ENCODE measurements at places on chromosomes 16 and 17.

GRCh38 chr16:30369091-30369937 lies 980 bp downstream of the TBC1D10B start:
- DNase-seq = peak; percentile 49

GRCh38 chr17:10048629-10049350 lies 143.7 kb upstream of the RCVRN start:
- DNase-seq = no peak

DNA sequence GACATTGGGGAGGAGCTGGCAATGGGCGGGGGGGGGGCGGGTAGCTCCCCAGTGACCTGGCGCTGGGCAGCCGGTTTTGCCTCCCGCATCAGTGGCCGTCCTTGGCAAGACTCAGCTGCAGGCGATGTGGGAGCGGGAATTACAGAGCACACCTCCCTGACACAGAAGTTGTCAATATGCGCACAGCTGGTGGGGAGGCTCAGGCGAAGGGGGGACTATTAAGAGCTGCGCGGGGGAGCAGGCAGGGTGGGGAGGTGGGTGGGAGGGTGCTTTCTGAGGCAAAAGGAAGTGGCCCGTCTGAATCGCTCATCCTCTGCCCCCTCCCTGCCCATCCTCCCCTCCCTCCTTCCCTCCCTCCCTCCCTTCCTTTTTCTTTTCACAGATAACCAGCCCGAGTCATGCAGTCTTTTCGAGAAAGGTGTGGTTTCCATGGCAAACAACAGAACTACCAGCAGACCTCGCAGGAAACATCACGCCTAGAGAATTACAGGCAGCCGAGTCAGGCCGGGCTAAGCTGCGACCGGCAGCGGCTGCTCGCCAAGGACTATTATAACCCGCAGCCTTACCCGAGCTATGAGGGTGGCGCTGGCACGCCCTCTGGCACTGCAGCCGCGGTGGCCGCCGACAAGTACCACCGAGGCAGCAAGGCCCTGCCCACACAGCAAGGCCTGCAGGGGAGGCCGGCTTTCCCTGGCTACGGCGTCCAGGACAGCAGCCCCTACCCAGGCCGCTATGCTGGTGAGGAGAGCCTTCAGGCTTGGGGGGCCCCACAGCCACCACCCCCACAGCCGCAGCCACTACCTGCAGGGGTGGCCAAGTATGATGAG lies 44.0 kb downstream of the SREBF1 start:
- no peak for DNase-seq

DNA sequence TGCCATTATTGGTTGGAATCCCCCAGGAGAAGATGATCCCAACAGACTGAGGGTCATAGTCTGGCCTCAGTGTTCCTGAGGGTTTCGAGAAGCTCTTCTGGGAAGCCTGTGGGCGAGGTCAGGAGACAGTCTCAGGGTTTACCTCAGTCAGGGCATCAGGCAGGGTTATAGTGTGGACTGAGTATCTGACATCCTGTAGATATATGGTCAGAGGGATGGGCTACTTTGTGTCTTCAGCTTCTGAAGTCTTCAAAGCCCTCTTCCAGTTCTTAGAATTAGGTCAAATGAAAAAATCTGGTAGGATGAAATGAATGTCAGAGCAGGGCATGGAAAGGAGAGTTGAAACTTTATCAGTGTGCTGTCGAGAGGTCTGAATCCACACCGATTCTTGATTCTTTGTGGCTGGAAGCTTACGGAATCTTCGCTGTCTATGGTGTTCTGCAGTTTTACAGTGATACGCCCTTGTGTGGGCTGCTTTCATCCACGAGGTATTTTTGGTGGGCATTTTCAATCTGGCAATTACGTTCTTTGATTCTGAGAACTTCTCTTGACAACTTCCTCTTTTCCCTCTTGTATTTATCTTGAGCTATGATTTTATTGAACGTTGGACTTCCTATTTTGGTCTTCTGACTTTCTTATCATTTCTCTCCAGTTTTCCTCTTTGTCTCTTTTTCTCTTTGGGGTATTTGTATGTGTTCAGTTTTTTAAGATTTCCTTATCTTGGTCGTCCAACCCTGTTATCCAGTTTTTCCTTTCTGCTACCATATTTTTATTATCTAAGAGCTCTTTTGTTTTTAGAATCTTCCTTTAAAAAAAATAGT lies 30.4 kb downstream of the BPTF start:
- no peak for DNase-seq

DNA sequence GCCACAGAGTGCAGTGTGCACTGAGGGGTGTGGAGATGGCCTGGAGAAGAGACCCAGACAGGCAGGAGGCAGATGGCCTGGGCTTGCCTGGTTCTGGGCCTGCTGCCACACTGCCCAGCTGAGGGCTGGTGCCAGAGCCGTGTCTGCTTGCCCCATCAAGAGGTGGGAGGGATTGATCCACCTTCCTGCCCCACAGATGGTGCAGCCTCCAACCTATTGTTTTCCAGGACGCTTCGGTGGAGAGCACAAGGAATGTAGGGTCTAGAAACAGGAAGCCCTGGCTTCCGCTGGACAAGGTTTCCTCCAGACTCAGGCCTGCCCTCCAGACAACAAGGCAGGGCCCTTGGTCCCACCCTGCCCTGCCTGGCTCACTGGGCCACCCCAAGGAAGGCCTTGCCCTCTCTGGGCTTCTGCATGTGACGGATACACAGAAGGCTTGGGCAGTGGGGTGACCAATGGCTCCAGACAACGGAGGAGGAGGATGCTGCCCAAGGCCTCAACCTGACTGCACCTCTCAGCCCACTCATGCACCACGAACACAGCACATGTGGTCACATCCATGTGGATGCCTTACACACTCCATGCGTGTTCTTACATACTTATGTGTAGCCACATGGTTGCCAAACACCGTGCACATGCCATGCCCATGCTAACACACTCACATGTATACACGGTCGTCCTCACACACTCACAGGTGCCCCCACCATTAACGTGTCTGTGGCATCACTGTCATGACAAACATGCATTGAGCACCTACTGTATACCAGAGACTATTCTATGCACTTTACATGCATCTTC lies 6.5 kb upstream of the CDH5 start:
- DNase-seq = no peak

Measured in adipocyte (in vitro differentiated cells).